ENCODE measurements at places on chromosomes 13 and 19. TPM values are rescaled to one million over a fixed set of nuclear protein-coding genes. Genes with fewer than 3 reads are reported as not detected.

The UNC13A gene
- not detected for total RNA-seq

The ELOF1 gene
- 58.3 TPM for total RNA-seq

The TMEM255B gene
- 1.3 TPM for total RNA-seq

The EMP3 gene
- total RNA-seq: 157 TPM

The EPN1 gene
- total RNA-seq: 63.9 TPM

The MISP3 gene
- 0.59 TPM for total RNA-seq

The TLE2 gene
- total RNA-seq: 1.3 TPM

The TTC9B gene
- not detected for total RNA-seq

- peaks cover 15% of the 10 kb centered on the region for H3K4me1 ChIP-seq
- H3K27me3 ChIP-seq: no peaks in the 10 kb centered on the region
- H3K36me3 ChIP-seq: no peaks in the 10 kb centered on the region
- H3K4me3 ChIP-seq: peak overlapping the region; percentile 85
Observed at GRCh38 chr19:47232422-47233211, 1.6 kb upstream of the BBC3 start.

- no peaks in the 10 kb centered on the region for H3K4me1 ChIP-seq
- H3K4me3 ChIP-seq: no peak overlapping the region
- H3K36me3 ChIP-seq: no peaks in the 10 kb centered on the region
- H3K27me3 ChIP-seq: peaks cover 15% of the 10 kb centered on the region
Observed at GRCh38 chr19:32165750-32166149, 179.7 kb upstream of the ZNF507 start.

GRCh38 chr19:53958823-53959757 lies 3.6 kb upstream of the CACNG8 start:
- H3K4me3 ChIP-seq: no peak overlapping the region
- H3K4me1 ChIP-seq: no peaks in the 10 kb centered on the region
- H3K36me3 ChIP-seq: peaks cover 5% of the 10 kb centered on the region
- peaks cover 54% of the 10 kb centered on the region for H3K27me3 ChIP-seq

- peaks cover 9% of the 10 kb centered on the region for H3K36me3 ChIP-seq
- H3K4me3 ChIP-seq: no peak overlapping the region
- H3K4me1 ChIP-seq: no peaks in the 10 kb centered on the region
- no peaks in the 10 kb centered on the region for H3K27me3 ChIP-seq
- no peak overlapping the region for H3K27ac ChIP-seq
- no peak for DNase-seq
Observed at GRCh38 chr13:63909726-63910375, 2494.2 kb upstream of the PCDH20 start.

DNA sequence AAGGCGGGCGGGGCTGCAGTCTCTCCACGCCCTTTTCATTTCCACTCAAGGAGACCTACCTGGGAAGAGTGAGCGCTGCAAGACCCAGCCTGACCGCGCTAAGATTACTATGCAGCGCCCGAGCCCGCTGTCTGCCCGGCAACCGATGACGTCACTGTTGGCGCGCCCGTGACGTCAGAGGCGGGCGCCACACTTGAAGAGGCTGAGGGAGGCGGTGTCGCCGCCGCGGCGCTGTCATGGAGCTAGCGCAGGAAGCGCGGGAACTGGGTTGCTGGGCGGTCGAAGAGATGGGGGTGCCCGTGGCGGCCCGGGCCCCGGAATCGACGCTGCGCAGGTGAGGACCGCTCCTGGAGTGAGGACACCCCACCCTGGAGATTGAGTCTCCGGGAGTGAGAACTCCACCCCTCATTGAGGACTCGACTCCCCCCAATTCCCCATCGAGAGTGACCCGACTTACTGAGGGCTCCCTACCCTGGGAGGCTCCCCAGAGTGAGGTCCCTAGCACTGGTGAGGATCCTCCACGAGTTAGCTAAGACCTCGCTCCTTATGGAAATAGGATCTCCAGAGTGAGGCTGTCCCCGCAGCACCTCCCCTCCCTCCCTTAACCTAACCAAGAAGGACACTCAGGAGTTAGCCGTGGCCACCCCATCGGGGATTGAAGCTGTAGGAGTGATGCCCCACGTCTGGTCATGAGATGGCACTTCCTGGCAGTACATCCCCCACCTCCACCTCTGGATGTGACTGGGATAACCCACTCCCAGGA lies at the start of gene HAUS5:
TSS of gene HAUS5 (plus strand) at position 177 of the 763 bp plus-strand sequence. CDS start at position 237, 60 bp downstream.
- H3K4me1 ChIP-seq: peaks cover 15% of the 10 kb centered on the region
- H3K27ac ChIP-seq: peak within 1 kb of the TSS; percentile 89
- no peaks in the 10 kb centered on the region for H3K36me3 ChIP-seq
- peak within 1 kb of the TSS; percentile 88 for H3K4me3 ChIP-seq
- no peaks in the 10 kb centered on the region for H3K27me3 ChIP-seq

- H3K36me3 ChIP-seq: no peaks in the 10 kb centered on the region
- peaks cover 13% of the 10 kb centered on the region for H3K4me1 ChIP-seq
- DNase-seq: no peak
- H3K4me3 ChIP-seq: no peak overlapping the region
- H3K27ac ChIP-seq: no peak overlapping the region
- no peaks in the 10 kb centered on the region for H3K27me3 ChIP-seq
Observed at GRCh38 chr19:38061294-38061693, 154.3 kb downstream of the SIPA1L3 start.

DNA sequence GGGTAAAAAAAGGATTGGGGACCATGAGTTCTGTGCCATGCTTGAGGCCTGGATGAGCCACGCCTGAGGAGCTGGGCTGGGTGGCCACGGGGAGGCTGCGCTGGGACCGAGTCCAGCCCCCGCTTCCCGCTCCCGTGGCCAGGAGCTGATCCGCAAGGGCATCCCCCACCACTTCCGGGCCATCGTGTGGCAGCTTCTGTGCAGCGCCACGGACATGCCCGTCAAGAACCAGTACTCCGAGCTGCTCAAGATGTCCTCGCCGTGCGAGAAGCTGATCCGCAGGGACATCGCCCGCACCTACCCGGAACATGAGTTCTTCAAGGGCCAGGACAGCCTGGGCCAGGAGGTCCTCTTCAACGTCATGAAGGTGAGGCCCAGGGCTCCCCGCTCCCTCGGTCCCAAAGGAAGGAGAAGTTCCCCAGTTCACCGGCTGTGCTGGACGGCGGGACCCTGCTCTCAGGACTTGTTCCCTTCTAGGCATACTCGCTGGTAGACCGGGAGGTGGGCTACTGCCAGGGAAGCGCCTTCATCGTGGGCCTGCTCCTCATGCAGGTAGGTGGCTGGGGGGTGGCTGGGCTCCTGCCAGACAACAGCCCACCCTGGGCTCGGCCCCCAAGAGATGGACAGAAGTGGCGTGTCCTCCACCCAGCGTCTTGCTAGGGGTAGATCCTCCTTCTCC lies 18.9 kb downstream of the EVI5L start:
- no peak overlapping the region for H3K4me3 ChIP-seq
- DNase-seq: no peak
- peaks cover 3% of the 10 kb centered on the region for H3K4me1 ChIP-seq
- no peaks in the 10 kb centered on the region for H3K36me3 ChIP-seq
- H3K27ac ChIP-seq: no peak overlapping the region
- no peaks in the 10 kb centered on the region for H3K27me3 ChIP-seq

- H3K4me1 ChIP-seq: peaks cover 6% of the 10 kb centered on the region
- no peak for DNase-seq
- H3K4me3 ChIP-seq: no peak overlapping the region
Observed at GRCh38 chr13:97855570-97856303, 97.7 kb upstream of the IPO5 start.

DNA sequence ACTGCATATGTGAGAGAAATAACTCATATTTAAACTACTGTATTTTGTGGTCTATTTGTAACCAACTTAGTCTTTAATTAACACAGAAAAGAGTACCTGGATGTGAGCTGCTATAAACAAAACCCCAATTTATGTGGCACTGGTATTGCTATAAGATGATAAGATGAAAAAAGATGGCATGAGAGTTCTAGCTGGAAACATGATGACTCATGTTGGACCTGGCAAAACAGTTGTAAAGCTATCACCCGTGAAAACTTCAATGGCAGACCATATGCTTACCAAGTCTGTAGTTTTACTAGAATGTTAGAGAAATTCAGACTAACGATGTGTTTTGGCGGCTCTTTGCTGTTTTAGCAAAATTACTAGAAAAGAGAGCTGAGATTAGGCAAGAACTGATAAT lies 69.6 kb upstream of the PCDH9 start:
- H3K4me1 ChIP-seq: no peaks in the 10 kb centered on the region
- H3K36me3 ChIP-seq: no peaks in the 10 kb centered on the region
- no peak for DNase-seq
- no peaks in the 10 kb centered on the region for H3K27me3 ChIP-seq
- no peak overlapping the region for H3K4me3 ChIP-seq

GRCh38 chr13:53460796-53461195 lies 432.2 kb downstream of the OLFM4 start:
- no peak for DNase-seq
- H3K27ac ChIP-seq: no peak overlapping the region
- no peak overlapping the region for H3K4me3 ChIP-seq
- H3K4me1 ChIP-seq: no peaks in the 10 kb centered on the region
- no peaks in the 10 kb centered on the region for H3K36me3 ChIP-seq

Data from natural killer cell treated with Interleukin-12 subunit alpha and Interleukin-12 subunit beta and Interleukin-15 and Interleukin-18, amount 100 ng/mL, for 72 hours (primary cell).